Osteocyte (in vitro differentiated cells): ENCODE measurements at places on chromosomes 11 and 22. TPM values are rescaled to one million over a fixed set of nuclear protein-coding genes. Genes with fewer than 3 reads are reported as not detected.

GRCh38 chr11:48683226-48683720 lies 194.7 kb downstream of the OR4A47 start:
- DNase-seq: peak; percentile 64

DNA sequence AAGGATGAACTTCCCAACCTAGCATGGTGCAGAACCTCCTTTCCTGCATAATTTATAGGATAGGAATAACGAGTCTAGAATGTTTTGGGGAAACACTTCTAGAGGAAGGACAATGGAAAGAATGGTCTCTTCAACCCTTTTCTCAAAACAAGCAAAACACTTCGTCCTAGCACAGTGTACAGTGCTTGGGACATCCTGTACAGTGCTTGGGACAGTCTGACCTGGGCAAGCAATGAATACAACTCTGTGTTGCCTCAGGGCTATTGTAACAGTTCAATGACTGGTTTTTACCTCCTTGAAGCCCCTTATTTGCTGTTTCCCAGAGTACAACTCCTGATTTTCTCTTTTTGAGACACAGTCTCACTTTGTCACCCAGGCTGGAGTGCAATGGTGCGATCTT lies 1.6 kb upstream of the ADAMTS8 start:
- no peak for DNase-seq

GRCh38 chr11:66219846-66220565 lies 48.4 kb upstream of the RAB1B start:
- DNase-seq: no peak

DNA sequence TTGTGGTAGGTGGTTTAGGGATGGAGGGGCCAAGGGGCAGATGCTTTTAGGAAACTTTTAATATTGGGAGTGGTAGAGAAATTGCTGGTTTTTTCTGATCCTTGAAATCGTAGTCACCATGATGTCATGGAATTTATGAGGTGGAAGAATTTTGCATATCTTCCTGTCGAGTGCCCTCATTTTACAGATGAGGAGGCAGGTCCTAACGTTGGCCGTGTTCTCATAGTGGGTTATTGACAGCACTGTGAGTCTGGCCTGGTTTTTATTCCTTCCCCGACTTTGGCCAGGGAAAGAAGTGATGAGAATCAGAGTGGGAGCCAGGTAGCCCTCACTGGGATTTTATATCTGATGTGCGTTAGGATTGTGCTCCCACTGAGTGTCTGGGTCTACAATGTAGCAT lies 8.8 kb upstream of the PACS1 start:
- no peak for DNase-seq

DNA sequence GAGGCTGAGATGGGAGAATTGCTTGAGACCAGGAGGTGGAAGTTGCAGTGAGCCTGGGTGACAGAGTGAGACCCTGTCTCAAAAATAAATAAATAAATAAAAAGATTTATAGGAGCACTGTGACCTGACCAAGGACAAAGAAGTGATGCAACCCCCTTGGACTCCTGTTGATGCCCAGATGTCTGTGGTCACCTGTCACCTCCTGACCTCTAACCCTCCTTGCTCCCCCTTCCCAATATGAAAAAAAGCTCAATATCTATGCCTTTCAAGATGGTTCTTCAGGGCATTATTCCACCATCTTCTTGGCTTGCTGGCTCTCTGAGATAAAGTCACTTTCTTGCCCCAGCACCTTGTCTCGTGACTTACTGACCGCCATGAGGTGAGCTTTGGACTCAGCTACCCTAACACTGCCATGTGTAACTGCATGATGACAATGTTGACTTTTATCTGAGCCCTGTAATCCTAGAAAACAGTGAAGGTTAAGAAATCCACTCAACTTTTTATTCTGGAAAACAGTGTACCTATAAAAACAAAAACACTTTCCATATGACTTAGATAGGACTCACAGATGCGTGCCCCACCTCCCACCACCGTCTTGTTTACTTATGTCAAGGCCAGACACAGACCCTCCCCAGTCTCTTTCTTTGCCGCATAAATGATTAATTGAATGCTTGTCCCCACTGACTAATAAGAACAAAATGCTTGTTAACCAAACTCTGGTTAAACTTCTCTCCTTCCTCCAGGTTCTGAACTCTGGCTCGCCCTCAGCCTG lies 360.5 kb downstream of the BUD13 start:
- DNase-seq: no peak

DNA sequence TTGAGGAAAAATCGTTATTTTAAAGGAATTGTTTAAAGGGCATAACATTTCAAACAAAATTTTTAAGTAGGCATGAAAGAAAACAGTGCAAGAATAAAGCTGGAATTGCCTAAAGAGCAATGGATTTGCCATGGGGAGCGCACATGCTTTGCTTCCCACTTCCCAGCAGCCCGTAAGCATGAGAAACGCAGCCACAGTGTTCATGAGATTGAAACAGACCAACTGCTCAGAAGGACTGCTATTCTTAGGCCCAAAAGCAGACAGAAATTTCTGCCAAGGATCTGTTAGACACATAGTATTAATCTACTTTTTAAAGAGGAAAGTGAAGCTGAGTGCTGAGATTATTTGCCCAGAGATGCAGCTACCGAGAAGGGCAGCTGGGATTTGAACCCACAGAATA lies 34.2 kb upstream of the TSKU start:
- no peak for DNase-seq

- no peak for DNase-seq
These were observed 1278.0 kb upstream of the CNTN5 start for GRCh38 chr11:97742717-97743116.

GRCh38 chr11:84091212-84091986 lies 805.2 kb upstream of the CCDC90B start:
- DNase-seq: no peak

GRCh38 chr11:108790501-108791299 lies 125.8 kb downstream of the DDX10 start:
- DNase-seq: no peak

DNA sequence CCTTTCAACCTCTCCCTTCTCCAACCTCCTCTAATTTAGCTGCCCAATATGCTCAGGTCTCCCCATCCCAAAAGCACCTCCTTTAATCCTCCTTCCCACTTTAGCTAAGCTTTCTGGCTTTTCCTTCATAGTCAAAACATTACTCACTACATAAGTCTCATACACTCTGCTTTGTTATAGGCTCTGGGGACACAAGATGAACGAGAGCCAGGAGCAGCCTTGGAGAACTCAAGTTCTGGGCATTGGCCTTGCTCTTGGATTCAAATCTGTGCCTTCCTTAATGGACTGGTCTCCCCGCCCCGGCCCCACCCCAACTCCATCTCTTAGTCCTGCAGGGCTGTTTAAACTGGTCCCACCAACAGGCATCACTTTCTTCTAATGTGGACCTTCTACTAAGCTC lies 11.4 kb upstream of the HPX start:
- no peak for DNase-seq

DNA sequence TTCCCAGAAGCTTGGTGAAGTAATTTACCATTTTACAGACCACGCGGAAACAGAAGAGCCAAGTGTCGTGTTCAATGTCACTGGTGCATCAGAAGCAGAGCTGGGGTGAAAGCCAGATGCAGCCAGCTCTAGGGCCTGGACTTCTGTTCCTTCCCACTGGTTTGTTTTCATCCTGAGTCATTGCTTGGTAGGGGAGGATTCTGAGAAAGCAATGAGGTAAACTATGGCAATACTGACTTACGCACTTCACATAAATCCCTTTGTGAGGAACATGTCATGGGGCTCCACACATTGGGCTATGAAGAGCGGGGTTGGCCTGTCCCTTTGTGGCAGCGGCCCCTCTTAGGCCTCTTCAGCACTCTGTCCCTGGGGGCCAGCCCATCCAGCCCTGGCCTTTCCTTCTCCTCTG lies 52.4 kb upstream of the RBFOX2 start:
- no peak for DNase-seq

GRCh38 chr11:10667521-10667885 lies 26.1 kb downstream of the IRAG1 start:
- DNase-seq: no peak

GRCh38 chr11:123473941-123474677 lies 44.0 kb downstream of the GRAMD1B start:
- no peak for DNase-seq

DNA sequence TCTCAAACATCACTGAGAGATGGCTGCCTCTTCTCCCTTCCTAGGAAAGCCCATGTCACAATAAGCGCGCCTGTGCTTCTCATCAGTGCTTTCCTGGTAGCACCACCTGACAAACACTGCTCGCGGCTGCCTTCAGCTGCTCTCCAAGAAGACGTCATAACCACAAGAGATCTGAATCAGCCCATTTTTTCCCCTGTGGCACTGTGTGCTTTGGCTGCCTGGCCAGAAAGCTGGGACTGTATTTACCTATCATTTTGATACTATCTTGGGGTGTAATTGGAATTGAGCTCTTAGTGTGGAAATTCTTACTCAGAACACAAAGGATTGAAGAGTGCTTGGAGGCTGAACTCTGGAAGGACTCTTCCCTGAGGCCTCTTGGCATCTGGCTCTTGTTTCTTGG lies 50.3 kb upstream of the EHF start:
- DNase-seq: no peak

- DNase-seq: no peak
These were observed 14.1 kb downstream of the DEAF1 start for GRCh38 chr11:680970-681369.

DNA sequence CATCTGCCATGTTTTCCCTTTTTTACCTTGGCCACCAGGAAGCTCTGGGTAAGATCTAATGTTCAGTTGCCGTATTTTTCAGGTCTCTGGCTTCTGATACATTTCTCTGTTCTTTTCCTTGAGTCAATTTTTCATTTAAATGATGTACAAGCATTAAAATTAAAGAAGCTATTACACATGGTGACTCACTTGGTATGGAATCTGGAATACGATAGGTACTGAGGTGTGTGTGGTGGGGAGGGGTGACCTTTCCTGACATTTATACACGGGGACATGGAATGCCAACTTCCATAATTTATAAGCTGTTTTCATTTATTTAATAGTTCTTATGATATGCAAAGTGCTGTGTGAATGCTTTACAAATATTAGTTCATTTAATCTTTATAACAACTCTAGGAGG lies 47.8 kb upstream of the ALX4 start:
- no peak for DNase-seq

- no peak for DNase-seq
These were observed 88.0 kb downstream of the ZBTB16 start for GRCh38 chr11:114147375-114148012.

GRCh38 chr11:121800731-121801393 lies 315.2 kb downstream of the BLID start:
- DNase-seq: no peak

- DNase-seq: no peak
These were observed 50.0 kb downstream of the FAM168A start for GRCh38 chr11:73547706-73548595.

GRCh38 chr11:84890676-84891075 lies 736.5 kb downstream of the DLG2 start:
- DNase-seq: no peak

GRCh38 chr22:41407433-41407832 lies 25.7 kb downstream of the TEF start:
- no peak for DNase-seq

DNA sequence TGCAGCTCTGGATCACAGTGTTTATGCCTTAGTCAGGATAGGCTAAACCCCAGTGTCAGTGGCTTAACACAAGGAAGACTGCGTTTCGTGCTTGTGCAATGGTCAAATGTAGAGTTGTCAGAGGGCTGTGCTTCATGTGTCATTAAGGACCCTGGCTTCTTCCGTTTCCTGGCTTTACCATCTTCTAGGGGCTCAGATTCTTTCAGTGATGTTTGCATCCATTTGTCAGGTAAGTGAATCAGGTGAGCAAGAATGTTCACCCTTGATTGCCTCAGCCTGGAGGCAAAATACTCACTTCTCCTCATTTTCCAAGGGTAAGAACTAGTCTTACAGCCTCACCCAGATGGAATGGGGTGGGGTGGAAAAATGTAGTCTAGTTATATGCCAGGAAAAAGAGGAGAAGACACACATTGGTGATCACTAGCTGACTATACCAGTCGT lies 20.5 kb upstream of the AMOTL1 start:
- DNase-seq: no peak

- no peak for DNase-seq
These were observed 761.5 kb downstream of the NTM start for GRCh38 chr11:132131961-132132360.

- no peak for DNase-seq
These were observed 17.1 kb upstream of the AGBL2 start for GRCh38 chr11:47732271-47732670.

- DNase-seq: no peak
These were observed 822 bp downstream of the MARK2 start for GRCh38 chr11:63839508-63840355.

DNA sequence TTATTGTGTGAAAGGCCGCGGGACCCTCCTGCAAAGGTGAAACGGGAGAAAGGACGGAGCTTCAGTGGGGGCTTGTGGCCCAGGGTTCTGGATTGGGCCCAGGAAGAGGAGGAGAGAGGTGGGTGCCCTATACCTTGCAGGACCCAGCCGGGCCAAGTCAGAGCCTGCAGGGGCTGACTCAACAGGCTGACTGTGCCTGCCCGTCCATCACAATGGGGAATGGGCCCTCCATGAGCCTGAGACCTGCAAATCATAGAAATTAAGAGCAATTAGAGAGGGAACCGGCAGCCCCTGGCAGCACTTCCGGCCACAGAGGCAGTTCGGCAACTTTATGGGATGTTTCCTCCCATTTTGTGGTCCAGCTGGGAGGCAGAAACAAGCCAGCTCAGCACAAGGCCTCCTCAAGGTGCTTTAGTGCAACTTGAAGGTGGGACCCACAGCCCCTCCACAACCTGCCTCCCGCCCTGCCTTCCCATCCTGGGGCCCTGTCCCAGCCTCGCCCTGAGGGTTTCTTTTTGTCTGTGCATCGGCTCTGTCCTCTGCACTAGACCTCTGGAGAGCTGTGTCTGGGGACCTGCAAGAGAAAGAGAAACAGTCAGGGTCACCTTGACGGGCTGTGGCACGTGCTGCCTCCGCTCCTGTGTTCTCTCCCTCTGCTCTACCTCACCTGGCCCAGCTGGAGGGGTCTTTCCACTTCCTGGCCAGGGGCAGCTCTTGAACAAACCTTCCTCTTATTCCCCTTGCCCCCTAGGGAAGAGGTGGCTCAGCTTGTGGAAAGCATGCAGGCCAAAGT lies 19.1 kb upstream of the NECTIN1 start:
- DNase-seq: no peak

- no peak for DNase-seq
These were observed 13.7 kb downstream of the SULT4A1 start for GRCh38 chr22:43848366-43849171.

The USP35 gene
- 10.9 and 11.1 TPM in 2 replicates for total RNA-seq

The ABTB2 gene
- total RNA-seq: 0.73 and 0.89 TPM in 2 replicates

The PTPN5 gene
- not detected in 2 replicates for total RNA-seq

The GUCY1A2 gene
- total RNA-seq: 0.68 and 0.78 TPM in 2 replicates

The MFRP gene
- total RNA-seq: not detected in 2 replicates

The POU2AF1 gene
- total RNA-seq: not detected in 2 replicates

The TTC12 gene
- 12.6 and 13.2 TPM in 2 replicates for total RNA-seq

The ANKRD13D gene
- total RNA-seq: 54.3 and 56.2 TPM in 2 replicates

The FGF4 gene
- total RNA-seq: 0.26 and 0.40 TPM in 2 replicates

The RRP7A gene
- 38.6 and 40.4 TPM in 2 replicates for total RNA-seq

The LRRC74B gene
- total RNA-seq: not detected in 2 replicates

The CARD10 gene
- 29.2 and 31.5 TPM in 2 replicates for total RNA-seq

The CHRM1 gene
- 0.27 and 0.31 TPM in 2 replicates for total RNA-seq

The ANKK1 gene
- total RNA-seq: not detected in 2 replicates
